IPS DF 6.9 (cell line): ENCODE measurements at places on chromosomes 2 and 18.

DNA sequence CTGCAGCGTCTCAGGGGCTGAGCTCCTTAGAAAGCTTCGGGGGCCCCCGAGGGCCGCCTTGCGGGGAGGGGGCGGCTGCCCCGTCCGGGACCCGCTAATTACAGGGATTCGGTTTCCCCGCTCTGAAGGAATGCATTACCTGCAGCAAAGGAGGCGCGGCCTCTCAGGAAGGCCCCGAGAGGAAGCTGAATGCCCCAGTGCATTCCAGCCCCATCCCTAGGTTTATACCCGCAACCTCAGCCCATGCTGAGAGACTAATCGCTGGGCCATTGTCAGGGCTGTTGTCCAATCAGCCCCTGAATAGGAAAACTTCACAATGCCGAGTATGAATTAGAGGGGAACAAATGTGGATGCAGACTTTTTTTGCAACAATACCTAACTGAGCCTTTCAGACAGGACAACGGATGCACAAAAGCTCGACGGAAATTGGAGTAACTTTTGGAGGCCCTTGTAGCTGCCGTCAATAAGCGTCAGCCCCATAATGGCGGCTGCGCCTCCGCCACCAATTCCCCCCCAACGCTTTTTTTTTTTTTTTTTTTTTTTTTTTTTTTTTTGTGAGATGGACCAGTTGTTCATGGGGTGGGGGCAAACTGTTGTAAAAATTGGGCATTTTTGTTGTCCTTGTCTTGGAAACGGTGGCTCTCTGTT, 138.6 kb upstream of the SIX3 start:
- peak; percentile 92 for DNase-seq

DNA sequence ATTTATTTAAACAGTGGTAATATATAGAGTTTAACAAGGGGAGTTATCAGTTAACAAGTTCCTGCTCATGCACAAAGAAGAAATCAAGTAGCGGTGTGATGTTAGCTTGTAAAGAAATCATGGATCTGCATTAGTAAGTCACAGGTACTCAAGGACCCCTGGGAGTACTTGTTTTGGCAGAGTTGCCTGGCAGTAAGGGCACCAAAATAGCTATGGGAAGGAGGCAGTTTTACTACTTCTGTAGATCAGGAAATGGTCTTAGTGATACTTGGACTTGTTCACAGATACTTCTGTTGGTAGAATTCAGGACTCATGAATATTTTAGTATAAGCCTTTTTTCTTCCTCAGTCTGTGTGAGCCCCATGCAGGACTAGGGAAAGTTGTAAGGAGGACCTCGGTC, 107.3 kb upstream of the IL1R2 start:
- DNase-seq = no peak

- DNase-seq = no peak
Observed at GRCh38 chr2:231568785-231569435, 23.8 kb upstream of the TEX44 start.

GRCh38 chr18:49368161-49368875, 92.1 kb downstream of the DYM start:
- DNase-seq = no peak

DNA sequence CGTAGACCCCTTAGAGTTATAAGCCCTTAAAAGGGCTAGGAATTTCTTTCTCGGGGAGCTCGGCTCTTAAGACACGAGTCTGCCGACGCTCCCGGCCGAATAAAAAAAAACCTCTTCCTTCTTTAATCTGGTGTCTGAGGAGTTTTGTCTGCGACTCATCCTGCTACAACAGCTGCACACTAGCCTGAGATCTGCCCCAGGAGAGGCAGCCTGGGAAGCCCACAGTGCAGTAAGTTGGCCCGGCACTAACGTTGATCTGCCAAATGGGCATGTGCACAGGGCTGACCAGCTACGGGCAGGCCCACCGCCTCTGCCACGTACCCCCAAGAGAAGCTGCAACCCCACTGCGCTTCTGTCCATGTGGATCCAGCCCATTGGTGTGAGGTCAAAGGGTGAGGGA, 8.4 kb upstream of the LIMS2 start:
- DNase-seq = no peak
